ENCODE measurements at places on chromosomes 13 and 19.

- DNase-seq, result no peak
Observed at GRCh38 chr13:110618167-110618566, 2.8 kb downstream of the NAXD start.

GRCh38 chr13:90926459-90926858, 421.0 kb upstream of the MIR17HG start:
- no peak for DNase-seq

DNA sequence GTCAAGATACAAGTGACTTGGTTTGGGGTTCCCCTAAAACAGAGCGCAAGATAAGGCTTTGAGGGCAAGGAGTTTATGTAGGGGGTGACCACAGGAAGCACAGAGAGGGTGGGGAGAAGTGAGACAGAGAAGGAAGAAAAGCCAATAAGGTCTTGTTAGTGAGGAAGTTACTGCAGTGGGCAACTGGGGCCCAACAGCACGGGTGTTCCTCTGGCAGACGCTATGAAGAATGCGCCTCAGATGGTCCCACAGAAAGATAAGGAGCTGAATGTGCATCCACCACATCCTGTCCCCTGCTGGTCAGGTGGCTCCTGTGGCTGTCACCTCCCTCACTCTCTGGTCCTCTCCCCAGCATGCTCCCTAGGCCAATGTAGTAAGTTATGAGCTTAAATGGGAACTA, 333.5 kb downstream of the TSHZ3 start:
- DNase-seq, result no peak

- DNase-seq, result peak; percentile 2
Observed at GRCh38 chr13:105050686-105051085, 1484.8 kb downstream of the EFNB2 start.

- DNase-seq, result no peak
Observed at GRCh38 chr13:30744056-30744680, 8.8 kb downstream of the ALOX5AP start.

DNA sequence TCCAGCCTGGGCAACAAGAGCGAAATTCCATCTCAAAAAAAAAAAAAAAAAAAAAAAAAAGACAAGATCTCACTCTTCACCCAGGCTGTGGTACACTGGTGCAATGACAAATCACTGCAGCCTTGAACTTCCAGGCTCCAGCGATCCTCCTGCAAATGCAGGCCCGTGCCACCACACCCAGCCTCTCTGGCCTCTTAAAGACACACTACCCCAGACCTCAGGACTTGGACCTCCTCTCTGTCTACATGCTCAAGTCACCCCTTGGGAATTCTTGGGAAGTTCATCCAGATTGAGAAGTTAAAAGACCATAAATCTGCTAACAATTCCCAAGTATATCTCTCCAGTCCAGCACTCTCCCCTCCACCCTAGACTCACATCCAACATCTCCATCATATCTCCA, 10.6 kb upstream of the HIPK4 start:
- DNase-seq, result no peak

DNA sequence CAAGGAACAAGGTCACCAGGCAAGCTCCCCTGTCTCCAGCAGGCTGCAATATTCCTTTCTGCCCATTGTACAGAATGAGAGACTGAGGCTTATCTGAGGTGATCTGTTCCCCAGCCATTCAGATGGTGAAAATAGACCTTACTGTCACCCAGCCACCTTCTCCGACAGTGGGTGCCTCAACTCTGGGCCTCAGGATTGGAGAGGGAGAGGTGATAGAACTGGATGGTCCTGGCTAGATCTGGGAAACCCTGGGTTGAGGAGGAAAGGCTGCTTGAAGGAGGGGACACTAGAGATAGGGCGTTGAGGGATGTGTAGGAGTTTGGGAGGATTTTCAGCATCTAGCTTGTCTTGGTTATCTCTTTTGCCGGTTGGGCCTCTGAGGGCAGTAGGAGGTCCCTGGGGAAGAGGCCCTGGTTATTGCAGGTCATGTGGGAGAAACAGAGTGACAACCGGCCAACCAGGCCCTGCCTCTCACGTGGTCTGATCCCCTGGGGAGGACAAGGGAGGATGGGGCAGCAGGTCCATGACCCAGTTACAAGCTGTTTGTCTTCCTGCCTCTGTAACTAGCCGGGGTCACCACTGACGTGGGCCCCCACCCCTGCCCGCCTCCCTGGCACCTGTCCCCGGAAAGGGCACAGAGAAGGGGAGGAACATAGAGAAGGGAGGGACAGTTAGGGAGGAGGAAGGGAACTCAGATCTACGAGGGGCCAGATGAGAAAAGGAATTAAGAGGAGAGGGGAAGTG, 8.2 kb downstream of the NFIC start:
- DNase-seq, result no peak

- no peak for DNase-seq
Observed at GRCh38 chr19:44499559-44499958, 763 bp downstream of the ZNF180 start.

DNA sequence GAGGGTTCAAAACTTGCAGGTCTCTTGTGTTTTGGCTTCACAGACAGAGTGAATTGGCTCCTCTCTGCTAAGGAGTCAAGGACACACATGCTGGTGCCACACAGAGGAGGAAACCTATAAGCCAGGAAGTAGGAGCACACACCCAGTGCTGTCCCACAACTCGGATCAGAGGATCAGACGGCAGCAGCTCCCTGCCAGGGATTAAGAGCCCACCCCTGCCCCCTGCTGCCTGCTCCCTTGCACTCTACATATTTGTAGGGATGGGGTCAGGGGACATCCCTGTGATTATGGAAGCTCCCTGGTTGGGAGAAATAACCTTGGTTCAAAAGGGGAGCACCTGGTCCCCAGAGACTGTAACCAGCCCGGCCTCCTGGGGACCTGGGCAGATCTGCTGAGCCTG, 77.5 kb upstream of the CLDN10 start:
- DNase-seq, result no peak

GRCh38 chr13:27171244-27171826, at the start of gene USP12:
TSS of gene USP12 (minus strand) at chr13:27171811. CDS start at chr13:27171639, 172 bp downstream.
- peak; percentile 34 for DNase-seq

- peak; percentile 96 for DNase-seq
Observed at GRCh38 chr19:18906605-18907519, 10.9 kb upstream of the CERS1 start.

- DNase-seq, result peak; percentile 86
Observed at GRCh38 chr13:26221721-26222519, at the start of gene RNF6. TSS of gene RNF6 (minus strand) at chr13:26222314. CDS start at chr13:26219649, 2,665 bp downstream.

- DNase-seq, result no peak
Observed at GRCh38 chr13:101157261-101157660, 259.0 kb downstream of the NALCN start.

DNA sequence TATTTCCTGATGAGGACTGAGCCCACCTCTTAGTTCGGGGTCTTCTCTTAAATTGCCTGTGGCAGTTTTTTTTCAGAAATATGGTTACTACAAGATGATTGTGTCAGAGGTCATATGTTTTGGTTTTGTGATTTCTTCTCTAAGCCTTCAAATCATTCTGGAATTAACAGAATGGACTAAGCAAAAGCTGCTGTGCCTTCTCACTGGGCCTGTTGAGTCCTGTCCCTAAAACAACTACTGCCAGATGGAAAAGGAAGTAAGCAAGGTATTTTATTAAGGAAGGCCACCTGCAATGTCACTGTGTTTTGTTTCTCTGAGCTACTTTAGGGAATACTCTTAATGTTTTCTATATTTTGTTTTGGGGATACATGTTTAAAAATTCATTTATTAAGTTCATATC, 470.8 kb downstream of the PCDH20 start:
- no peak for DNase-seq

DNA sequence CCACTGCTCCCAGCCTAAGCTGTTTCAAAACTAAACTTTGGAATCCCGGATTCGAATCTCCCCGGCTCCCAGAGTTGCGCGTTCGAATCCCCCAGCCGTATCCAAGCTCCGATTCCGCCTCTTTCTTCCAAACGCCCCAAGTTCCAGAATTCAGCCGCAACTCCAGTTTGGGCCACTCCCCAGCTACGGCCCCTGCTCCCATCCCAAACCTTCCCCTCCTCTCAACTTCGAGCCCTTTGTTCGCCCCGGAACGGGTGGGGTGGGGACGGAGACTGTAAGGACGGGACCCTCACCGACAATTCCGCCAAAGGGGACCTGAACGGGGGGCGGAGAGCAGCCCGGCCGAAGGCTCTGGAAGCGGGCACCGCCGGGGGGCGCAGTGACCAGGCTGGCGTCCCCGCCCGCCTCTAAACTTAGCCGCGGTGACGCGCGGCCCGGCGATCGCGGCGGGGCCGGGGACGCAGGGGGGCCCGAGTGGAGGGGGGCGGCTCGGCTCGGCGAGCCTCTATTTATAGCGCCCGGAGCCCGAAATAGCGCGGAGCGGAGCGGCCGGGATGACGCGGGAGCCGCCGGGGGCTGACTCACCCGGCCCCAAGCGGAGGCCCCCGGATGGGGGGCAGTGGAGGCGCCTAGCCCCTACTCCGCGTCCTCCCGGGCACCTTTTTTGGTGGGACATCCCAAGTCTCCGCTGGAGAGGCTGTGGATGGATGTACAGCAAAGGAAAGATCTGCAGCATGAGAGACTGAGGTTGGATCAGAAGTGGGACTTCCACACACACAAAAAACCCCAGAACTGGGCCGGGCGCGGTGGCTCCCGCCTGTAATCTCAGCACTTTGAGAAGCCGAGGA, 4.9 kb upstream of the ERCC1 start:
- DNase-seq, result peak; percentile 40

- no peak for DNase-seq
Observed at GRCh38 chr13:113094410-113094800, 11.2 kb upstream of the F7 start.

DNA sequence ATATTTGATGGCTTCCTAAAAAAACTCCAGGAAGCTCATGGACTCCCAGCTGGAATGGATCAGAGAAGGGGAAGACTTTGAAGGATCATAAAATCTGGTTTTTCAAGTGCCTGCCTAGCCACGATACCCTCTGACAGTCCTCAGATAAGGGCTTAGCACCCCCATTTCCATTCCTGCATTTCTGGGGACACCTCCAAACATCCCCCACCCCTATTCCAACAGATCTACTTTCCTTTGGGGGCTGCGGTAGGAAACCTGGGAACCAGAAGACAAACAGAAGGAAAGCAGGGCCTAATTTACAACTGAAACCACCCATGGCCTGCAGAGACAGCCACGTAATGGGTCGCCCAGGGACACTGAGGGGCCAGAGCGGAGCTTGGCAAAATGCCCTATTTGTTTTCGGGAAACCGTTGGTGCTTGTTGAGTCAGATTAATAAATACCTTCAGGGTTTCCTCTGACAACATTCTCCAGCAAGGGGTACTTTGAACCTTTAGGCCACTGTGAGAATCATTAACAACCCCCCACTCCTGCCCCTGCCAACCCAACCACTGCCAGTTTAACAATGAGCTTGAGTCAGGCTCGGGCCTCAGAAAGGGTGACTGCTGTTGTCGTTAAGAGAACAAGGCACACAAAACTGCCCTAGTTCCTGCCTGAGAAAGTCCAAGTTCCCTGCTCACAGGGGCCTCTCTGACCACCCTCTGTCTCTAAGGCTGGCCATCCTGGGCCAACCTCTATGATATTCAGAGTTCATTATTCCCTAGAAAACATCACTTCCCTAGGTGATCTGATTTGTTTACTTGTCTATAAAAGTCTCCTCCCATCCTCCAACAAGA, 23.5 kb downstream of the RHPN2 start:
- DNase-seq, result no peak
